GM12891 (cell line): ENCODE measurements at places on chromosomes 1 and 21.

DNA sequence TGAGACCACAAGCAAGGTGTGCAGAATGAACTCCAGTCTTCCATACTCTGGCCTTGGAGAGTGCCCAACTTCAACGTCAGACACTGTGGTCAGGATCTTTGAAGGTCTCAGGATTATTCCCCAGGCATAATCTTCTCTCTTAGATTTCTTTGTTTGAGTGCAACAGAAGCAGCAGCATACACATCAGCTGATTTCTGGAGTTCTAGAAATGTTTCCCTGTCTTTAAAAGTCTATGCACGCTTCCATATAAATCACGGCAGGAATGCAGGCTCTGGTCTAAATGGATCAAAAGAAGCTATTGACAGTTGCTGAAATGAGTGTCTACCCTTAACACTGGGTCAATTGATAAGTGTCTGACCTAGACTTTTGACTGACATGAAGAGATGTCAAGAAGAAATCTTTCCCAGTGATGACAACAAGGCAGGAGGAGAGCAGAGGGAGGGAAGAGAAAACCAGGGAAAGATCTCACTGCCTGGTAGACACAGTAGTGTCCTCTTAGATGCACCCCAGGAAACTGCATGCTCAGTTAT, 279.7 kb downstream of the SPATA17 start:
- no peak for DNase-seq

DNA sequence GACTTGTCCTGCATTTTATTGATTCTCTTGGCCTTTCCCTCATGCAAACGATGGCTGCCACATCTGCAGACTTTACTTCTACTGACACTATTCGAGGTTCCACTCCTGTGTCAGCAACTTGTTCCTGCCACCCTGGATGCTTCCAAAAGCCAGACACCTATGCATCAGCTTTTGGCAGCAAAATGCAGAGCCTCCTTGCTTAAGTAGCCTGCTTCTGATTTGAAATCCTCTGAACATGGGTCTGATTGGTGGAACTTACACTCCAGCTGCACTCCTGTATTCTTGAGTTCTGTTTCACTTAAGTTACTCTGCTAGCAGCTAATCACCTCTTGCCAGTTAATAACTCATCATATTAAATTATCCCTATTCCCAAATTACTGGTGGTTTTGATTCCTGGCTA, 152.1 kb upstream of the FMN2 start:
- no peak for DNase-seq

DNA sequence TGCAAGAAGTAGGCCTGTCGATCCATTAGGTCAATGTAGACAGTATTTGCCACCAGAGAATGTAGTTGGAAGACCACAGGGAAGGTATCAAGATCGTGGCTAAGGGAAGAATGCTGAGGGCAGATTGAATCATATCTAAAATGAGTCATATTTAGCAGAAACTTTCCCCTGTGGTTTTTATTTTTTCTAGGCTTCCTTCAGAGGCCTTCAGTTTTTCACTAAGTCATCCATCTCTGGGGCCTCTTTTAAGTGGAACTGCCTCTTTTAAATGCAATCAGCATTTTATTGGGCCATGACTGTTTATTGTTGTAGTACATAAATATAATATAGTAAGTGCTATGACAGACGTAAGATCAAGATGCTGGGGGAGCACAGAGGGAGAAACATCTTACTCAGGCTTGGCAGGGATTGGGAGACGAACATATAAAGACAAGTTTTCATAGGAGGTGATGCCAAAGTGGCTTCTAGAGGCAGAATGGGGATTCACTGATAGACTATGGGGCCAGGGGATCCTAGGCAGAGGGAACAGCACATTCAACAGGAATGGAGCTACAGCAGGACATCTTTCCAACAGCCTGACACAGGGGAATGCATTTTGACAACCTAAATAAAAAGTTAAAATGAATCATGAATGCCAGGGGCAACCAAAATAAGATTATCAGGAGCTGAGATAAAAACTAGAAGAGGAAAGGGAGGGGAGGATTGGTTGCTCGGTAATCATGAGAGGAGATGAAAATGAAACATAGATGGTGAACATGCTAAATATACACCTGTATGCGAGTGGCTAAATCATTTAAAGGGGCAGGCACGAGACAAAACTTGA, 20.1 kb downstream of the UBE2U start:
- no peak for DNase-seq

- no peak for DNase-seq
Observed at GRCh38 chr1:83546874-83547273, 452.1 kb downstream of the TTLL7 start.

GRCh38 chr1:54808443-54809207, 7.5 kb upstream of the TTC22 start:
- DNase-seq: no peak

GRCh38 chr1:41789661-41790330, 128.9 kb downstream of the HIVEP3 start:
- no peak for DNase-seq

GRCh38 chr1:205610901-205611466, 20.8 kb downstream of the ELK4 start:
- DNase-seq: no peak

DNA sequence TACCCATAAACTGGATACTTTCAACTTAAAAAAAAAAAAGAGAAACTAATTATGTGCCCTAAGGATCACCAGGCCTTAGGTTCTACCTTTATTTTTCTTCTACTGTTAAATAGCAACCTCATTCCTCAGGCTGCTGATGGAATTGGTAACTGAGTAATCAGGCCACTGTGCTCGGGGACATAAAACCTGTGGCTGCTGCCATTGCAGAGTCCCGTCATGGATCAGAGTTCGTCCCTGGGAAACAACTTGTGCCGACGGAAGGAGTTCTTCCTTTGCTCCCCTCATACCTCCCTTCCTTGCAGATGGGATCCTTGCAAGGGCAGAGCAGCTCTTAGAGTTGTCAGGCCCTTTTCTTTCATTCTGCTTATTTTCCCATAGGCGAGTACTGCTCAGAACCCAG, 123.6 kb downstream of the PBX1 start:
- no peak for DNase-seq

DNA sequence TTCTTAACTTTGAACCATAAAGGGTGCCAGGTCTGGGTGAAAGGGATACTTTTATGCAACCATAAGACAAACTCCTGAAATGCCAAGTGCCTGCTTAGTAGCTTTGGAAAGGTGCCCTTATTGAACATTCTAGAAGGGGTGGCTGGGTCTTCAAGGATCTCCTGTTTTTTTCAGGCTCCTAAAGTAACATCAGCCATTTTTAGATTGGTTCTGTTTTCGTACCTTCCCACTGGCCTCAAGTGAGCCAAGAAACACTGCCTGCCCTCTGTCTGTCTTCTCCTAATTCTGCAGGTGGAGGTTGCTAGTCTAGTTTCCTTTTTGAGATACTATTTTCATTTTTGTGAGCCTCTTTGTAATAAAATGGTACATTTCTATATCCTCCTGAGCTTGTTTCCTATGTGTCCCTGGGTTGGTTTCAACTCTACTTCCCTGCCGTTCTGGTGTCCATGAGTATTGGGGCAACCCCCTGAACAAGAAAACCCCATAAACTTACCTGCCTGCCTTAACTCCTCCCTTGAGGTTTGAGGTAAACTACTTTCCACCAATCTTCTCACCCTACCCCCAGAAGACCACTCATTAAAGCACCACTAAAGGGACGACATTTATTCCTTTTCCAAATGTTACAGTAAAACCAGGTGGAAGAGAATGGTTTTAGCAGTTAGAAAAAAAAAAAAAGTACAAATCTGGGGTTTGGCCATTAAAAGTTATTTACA, 2.6 kb downstream of the MARCKSL1 start:
- DNase-seq: no peak

GRCh38 chr1:18994381-18994780, 37.9 kb upstream of the IFFO2 start:
- no peak for DNase-seq

DNA sequence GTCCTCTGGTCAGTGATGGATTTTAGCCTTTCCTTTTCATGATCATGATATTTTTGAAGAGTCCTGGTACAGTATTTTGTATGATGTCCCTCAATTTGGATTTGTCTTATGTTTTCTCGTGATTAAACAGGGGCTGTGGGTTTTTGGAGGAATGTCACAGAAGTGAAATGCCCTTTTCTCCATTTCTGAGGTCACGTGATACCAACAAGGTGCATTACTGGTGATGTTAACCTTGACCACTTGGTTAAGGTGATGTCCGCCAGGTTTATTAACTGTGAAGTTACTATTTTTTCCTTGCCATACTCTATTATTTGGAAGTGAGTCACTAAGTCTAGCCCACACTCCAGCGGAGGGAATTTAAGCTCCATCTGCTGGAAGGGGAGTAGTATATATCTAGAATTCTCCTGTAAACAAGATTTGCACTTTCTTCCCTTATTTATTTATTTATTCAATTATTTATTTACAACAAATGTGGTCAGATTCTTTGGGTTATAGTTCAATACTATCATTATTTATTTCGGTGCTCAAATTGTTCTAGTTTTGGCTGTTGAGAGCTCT, 123.4 kb downstream of the HIVEP3 start:
- DNase-seq: no peak

GRCh38 chr1:24319312-24319863, at the start of gene GRHL3:
GRHL3 (plus strand) TSS chr1:24319357; CDS start chr1:24319552, 195 bp downstream.
- DNase-seq: no peak

DNA sequence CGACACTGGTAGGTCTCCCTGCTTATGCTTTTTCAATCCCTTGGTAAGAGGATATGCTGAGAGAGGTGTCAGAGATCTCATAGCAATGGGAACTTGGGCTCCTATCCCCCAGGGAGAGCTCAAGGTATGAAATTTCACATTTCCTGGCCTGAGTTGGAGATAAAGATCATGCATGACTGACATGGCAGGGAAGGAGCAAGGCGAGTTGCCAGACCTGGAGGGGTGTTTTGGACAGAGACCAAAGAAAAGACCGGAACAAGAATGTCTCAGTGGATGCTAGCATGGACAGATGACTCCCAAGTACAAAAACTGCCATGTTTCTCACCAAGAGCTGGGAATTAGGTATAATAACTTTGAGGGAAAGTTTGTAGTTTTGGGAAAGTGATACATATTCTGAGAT, 334.1 kb upstream of the B3GALT2 start:
- no peak for DNase-seq

GRCh38 chr1:209609041-209609790, 25.7 kb downstream of the CAMK1G start:
- DNase-seq: no peak

DNA sequence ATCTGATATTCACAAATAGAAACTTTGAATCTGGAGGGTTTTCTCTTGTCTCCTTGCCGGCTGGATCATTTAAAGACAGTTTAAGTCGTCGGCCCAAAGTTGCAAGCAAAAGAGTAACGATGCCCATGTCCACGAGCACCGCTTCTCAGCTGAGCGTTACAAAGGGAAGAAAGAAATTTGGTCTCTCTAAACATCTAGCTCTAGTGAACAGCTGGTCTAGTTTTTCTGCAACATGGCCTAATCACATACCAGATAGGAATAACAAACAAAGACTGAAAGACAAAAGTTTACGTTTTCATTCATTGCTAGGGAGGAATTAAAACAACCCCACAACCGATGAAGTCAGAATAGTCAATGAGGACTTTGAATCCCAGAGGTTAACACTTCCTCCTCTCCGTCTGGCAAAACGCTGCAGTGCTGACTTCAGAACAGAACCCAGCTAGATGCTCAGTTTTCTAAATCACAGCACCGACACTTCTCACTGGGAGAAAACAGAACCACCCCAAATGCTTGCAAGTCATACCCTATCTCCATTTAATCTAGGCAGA, 69.4 kb downstream of the NTPCR start:
- DNase-seq: no peak

DNA sequence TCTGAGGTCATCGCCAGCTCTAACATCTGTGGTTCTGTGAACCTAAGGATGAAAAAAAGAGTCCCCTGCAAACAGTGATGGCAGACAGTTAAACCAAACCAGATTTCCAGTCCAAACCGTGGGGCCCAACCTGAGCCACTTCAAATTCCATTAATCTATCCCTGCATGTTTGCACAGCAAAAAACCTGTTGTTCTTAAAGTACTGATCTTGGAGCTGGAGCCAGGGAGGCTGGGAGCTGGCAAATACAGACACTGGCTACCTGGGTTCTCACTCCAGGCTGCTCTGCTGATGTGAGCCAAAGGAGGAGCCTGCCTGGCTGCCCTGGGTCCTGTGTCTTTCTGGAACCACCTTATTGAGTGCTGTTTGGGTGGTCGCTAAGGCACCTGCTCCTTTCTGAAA, 16.4 kb downstream of the LDLRAD1 start:
- no peak for DNase-seq

GRCh38 chr1:165575468-165576099, 31.8 kb downstream of the LRRC52 start:
- no peak for DNase-seq

GRCh38 chr21:44585892-44586291, 5.5 kb upstream of the KRTAP10-5 start:
- no peak for DNase-seq

DNA sequence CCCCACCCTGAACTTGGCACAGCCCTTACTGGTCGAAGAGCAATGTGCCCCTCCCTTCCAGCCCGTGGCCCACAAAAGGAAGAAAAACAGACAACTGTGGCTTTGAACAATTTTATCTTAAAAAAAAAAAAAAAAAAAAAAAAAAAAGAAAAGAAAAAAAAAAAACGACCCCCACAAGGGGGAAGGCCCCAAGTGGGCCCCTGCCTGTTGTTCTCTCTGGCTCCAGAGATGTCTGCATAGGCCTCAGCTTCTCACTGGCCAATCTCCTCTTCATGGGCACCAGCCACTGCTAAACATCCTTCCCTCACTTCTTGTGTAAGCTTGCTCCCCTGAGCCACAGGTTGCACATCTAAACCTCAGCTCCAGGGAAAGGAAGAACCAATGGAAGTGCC, 386 bp upstream of the TSTD1 start:
- DNase-seq: no peak

DNA sequence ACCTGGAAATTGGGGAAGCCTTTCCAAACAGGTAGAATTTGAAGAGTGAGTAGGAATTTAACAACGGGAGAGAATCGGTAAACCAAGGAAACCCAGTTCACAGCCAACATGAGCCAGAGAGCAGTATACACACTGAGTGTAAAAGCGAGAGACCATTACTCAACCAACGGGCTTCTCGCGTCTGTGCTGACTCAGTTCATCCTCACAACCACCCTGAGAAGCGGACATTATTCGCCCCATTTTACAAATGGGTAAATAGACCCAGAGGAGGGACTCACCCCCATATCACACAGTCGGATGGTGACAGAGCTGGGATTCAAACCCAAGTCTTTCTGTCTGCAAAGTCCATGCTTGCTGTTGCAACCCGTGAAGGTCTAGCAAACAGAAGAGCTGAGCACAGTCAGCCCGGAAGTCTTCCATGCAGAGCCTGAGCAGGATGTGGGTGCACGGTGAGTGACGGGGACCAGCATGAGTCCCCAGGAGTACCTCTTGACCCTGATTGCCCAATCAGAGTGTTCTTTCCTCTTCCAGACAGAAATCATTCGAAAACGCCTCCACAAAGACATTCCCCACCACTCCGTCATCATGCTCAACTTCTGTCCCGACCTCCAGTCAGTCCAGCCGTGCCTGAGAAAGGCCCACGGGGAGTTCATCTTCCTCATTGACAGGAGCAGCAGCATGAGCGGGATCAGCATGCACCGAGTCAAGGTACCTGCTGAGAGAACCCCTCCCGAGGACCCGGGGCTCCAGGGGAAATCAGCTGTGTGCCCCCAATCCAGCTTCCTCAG, 32.3 kb downstream of the VWA5B1 start:
- no peak for DNase-seq

- DNase-seq: no peak
Observed at GRCh38 chr1:54465351-54465811, 59.2 kb upstream of the SSBP3 start.

- peak; percentile 47 for DNase-seq
Observed at GRCh38 chr1:226029093-226029496, 30.0 kb upstream of the SDE2 start.
